NCI-H2081 treated with DMSO at 0.1 percent for 48 hours (cell line): ENCODE measurements at places on chromosomes 5 and 9.
A peak's percentile ranks its signal among the peaks of the same experiment; 100 is the strongest.

DNA sequence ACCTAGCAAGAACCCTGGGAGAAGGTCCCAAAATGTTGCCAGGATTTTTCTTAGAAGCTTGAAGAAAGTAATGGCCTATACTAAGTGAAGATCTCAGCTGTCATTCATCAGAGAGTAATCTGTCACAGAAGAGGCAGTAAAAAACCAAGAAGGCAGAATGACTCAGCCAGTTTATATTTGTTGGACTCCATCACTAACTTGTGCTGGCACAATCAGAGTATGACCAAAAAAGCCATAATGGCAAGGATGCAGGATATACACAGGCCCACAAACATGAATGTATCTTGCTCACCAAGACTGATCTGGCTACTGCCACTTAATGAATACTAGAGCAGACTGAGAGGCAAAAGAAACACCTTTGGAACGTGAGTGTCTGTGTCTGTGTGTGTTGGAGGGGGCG, 104.0 kb upstream of the POU5F2 start:
- DNase-seq: no peak

GRCh38 chr9:108830272-108830671, 25.5 kb downstream of the ACTL7B start:
- DNase-seq: no peak

DNA sequence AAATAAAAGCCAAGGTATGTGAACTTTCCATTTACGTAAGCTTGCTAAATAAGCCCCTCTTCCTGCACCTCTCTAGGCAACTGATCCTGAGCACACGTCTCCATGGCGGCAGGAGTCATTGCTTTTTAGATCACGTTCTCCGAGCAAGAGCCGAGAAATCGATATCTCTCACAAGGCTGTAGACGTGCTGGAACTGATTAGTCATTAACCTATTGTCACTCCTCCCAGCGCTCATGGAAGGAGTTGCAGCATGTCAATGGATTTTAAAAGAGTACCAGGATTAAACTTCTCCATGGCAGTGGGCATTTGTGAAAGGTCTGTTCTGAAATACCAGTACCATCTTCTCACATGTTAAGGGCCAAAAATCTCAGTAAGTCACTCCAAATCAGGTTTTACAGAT, 4.7 kb upstream of the ADCY2 start:
- no peak for DNase-seq

- DNase-seq: no peak
These were observed 82.5 kb downstream of the LRRC70 start for GRCh38 chr5:62661126-62661525.

- DNase-seq: no peak
These were observed 60.2 kb downstream of the MELK start for GRCh38 chr9:36632892-36633291.

GRCh38 chr5:40204144-40204543, 475.6 kb upstream of the PTGER4 start:
- DNase-seq: no peak

DNA sequence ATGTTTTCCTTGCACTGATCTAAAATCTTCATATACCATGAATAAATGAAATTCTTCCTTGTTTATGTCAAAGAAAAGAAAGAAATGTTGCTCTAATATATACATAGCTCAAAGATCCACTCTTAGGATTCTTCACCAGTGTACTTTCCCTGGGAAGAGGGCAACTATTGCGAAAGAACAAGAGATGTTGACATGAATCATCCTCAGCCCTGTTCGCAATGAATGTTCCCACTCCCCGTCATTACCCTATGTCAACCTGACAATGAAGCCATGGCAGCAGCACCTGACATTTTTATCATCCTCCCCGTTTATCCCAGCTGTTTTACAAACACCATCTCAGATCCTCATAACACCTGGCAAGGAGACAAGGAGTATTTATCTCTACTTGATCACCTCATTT, 409.1 kb upstream of the GRIA1 start:
- DNase-seq: no peak

- DNase-seq: no peak
These were observed 1.3 kb downstream of the NR4A3 start for GRCh38 chr9:99822806-99823591.

GRCh38 chr5:58246461-58246944, 213.4 kb downstream of the PLK2 start:
- DNase-seq: no peak

- DNase-seq: no peak
These were observed 30.8 kb upstream of the REEP2 start for GRCh38 chr5:138408023-138408422.

GRCh38 chr5:95518417-95518816, 36.4 kb downstream of the SKIC3 start:
- no peak for DNase-seq

- DNase-seq: peak; percentile 40
These were observed 202.2 kb upstream of the DMRTA1 start for GRCh38 chr9:22244139-22245011.

DNA sequence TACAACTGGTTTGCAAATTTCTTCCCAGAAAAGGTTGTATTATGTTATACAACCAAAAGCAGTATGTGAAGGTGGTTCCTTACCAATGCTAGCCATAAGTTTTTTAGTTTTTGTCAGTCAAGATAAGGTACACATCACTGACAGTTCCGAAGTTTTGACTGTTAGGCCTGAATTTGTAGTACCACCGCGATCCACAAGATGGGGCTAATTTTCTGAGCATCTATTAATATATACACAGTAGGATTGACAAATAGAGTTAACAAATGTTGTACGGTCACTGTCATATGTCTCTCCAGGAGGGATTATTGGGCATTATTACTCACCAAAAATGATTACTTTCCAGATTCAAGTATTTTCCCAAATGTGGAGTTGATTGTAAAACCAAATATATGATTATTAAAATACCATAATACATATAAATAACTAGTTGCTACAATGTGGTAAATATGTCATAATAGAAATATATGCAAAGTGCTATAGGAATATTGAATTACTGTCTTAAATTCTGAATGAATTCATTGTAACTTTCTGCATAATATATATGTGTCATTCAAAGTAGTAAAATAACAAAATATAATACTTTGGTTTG, 28.4 kb upstream of the LRRC19 start:
- DNase-seq: no peak
